ELR (cell line): ENCODE measurements at places on chromosomes 11 and 22.

DNA sequence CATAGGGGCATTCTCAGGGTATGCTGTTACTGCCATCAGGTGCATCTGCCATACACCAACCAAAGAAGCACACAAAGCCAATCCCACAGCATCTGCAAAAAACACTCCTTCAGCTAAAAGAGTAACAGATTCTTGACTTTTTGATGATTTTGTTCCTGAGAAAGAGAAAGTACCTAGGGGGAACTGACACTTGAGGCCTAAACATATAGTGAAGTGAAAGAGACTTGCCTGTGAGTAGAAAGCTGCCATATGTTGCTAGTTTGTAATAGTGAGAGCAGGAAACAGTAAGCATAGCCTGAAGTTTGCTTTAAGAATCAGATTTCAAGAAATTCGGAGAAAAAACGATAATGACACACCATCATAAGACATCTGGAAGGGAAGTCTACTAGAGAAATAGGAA is 97.9 kb upstream of the CTSC start:
- DNase-seq: no peak

DNA sequence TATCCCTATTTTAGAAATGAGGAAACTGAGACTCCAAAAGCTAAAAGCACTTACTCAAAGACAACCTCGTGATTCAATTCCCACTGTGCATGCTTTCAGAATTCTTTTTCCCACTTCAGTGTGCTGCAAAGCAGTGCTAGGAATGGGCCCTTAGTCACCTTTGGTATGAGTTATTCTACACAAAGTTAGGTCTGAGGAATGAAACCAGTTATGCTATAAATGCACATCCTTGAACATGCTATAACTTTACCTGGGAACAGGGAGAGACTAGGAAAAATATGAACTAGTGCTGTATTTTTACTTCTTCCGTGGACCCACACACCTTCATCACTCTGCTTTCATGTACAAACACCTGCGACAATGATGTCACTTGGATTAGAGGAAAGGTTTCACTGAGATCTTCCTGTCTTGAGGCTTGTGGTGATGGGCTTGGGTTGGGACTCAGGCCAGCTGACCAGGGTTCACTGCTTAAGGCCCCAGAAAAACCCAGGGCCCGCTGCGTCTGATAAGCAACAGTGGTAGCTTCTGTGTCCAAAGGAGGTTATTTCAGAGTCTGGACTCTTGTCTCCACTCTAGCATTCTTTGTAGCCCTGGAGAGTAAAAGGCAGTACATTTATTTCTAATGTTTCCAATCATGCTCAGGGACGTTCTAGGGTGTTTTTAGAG is 81.6 kb downstream of the ZC3H12C start:
- DNase-seq: peak; percentile 46

GRCh38 chr11:9861860-9862725 is 198.2 kb downstream of the SWAP70 start:
- DNase-seq: peak; percentile 79

DNA sequence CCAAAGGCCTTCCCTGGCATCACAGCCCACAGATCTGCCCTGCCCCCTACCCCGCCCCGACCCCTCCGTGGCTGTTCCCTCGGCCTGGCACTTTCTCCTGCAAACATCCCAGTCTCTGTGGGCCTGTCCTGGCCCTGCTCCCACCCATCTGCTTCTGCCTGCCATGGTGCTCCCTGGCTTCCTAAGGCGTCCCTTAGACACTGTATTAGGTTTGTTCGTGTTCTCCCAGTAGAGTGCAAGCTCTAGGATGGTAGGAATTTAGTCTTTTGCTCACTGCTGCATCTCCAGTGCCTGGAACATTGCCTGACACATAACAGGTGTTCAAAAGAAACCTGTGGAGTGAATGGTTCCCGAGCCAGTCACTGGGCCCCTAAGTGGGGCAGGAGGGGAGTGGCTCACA is 69.6 kb upstream of the PITPNB start:
- no peak for DNase-seq

GRCh38 chr11:126340960-126341606 is 14.4 kb upstream of the ST3GAL4 start:
- peak; percentile 35 for DNase-seq
